ENCODE measurements at places on chromosomes 16 and 17.

DNA sequence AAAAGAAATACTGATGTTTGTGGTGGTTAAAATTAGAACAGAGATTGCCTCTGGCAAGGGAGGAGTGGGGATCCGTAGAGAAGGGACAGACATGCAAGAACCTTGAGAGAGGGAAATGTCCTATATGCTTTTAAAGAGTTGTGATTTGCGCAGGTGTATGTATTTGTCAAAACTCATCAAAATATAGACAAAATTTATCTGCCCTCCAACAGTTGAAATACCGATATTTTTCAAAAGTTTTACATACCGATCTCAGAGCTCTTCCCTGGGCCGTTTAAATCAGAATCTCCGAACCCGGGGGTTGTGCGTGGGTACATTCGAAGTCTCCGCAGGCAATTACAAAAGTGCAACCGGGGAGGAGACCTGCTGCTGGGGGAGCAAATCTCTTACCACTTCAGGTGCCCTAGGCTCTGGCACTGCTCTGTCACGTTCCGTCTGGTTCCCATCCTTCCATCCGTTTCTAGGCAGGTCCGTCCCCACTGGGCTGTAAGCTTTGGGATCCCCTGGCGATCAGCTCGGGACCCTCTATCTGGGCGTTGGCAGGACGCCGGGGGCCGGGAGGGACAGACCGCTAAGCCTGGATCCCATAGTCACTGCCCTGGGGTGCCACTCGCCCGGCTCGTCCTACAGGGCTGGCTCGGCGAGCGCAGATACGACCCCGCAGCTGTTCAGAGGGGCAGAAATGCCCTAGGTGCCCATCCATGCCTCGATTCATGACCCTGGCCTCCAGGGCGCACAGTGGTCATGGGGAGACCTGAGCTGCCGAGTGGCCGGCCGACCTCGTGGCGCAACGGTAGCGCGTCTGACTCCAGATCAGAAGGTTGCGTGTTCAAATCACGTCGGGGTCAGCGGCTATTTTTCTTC, 4.2 kb downstream of the BORCS6 start:
- DNase-seq, result peak; percentile 24

DNA sequence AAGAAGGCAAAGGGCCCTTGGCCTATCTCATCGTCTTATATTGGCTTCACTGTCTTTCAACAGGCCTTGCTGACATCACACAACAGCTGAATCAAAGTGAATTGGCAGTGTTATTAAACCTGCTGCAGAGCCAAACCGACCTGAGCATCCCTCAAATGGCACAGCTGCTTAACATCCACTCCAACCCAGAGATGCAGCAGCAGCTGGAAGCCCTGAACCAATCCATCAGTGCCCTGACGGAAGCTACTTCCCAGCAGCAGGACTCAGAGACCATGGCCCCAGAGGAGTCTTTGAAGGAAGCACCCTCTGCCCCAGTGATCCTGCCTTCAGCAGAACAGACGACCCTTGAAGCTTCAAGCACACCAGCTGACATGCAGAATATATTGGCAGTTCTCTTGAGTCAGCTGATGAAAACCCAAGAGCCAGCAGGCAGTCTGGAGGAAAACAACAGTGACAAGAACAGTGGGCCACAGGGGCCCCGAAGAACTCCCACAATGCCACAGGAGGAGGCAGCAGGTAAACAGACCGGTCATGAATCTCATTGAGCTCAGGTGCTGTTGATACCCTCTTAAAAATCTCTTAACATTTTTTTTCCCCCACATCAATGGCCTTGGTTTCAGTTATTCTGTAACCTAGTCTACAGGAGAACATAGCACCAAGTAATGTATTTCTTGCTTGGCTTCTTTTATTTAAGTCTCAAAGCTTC, 64.7 kb downstream of the CDK12 start:
- DNase-seq, result no peak

DNA sequence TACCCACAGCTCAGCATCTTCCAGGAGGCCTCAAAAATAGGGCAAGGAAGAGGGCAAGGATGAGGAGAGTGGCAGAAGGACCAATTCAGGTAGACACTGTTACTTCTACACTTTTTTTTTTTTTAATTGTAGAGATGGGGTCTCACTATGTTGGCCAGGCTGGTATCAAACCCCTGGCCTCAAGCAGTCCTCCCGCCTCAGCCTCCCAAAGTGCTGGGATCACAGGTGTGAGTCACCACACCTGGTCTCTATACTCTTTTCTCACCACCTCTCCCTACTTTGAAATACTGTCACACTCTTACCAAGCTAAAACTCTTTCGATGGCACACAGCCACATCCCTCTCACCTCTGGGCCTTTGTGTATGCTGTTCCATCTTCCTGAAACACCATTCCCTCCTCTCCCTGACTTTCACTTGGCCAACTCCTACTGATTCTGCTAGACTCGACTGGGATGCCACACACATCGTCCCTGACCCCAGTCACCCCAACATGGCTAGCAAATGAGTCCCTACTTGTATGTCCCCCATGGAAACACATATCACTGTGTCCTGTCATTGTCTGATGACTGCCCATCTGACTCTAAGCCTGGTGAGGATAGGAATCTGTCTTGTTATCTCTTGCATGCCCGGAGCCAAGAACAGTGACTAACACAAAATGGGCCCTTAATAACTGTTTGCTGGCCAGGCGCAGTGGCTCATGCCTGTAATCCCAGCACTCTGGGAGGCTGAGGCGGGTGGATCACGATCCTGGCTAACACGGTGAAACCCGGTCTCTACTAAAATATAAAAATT, 7.2 kb upstream of the SLC43A2 start:
- DNase-seq, result no peak

GRCh38 chr17:82930924-82931698, 91.3 kb upstream of the ZNF750 start:
- DNase-seq, result no peak

- DNase-seq, result no peak
These were observed 10.6 kb downstream of the ZFHX3 start for GRCh38 chr16:73037331-73037745.

Measured in fibroblast of skin of left biceps (primary cell).